ENCODE measurements at places on chromosomes 11 and 22.

DNA sequence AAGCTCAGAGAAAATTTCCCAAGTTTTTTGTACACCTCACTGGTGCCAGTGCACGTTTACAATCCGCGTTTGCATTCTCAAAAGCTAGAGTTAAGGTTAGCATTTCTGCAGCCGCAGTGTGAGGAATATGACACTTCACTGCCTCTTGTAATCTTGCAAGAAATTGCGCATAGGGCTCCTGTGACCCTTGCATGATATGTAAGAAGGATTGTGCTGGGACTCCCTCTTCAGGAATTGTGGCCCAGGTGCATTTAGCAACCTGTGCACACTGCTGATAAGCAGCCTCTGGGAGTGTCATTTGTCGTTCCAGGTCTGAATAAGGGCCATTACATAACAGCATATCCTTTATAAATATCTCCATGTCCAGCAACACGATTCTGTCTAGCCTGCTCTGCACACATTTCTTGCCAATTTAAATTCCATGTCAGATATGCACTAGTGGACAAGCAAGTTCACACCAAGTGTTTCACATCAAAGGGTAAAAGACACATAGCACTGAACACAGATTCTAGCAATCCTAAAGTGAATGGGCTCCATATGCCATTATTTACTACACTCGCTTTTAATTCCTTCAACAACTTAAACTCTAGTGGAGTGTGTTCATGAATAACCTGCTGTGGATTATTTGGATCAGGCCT lies 69.2 kb upstream of the INCENP start:
- DNase-seq: no peak

DNA sequence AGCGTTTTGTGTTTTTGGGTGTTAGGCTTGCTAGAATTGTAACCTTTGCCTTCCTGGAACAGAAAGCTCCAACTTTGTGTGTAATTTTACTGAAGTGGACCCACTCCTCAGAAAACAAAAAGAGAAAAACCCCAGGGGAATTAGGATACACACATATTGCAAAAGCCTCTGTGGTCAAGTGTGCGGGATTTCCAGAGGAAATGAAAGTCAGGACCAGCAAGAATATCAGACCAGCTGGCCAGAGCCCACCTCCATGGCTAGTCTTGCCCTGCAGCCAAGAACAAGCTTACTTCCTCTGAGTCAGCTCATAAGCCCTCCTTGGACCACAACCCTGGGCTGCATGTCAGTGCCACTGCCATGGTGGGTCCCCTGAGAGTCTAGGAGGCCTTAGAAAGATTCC lies 37.0 kb upstream of the FTH1 start:
- DNase-seq: no peak

- DNase-seq: no peak
Observed at GRCh38 chr11:102788334-102788995, 8.0 kb upstream of the MMP10 start.

DNA sequence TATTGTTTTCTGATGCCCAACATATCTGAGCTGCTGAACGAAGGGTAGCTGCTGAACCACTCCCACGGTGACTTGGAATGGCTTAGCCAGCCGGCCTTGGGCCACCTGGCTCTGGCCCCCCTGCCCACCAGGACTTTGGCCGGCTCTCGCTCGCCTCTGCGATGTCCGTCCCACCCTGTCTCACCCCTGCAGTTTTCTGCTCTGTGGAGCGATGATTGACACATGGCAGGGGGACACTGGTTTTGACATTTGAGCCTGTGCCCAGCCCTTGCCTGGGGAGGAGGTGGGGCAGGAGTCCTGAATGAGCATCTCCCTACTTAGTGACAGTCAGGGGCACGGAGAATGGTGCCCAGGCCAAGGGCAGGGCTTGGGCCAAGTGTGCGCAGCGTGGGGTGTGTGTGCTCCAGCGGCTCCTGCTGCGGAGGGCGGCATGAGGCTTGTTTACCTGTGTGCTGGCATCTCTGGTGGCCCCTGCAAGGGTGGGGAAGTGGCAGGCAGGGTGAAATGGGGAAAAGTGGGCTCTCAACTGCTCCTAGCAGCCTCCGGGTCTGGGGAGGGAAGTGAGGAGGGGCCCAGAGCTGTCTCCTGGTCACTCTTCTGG lies 15.7 kb upstream of the CDKN1C start:
- DNase-seq: no peak

DNA sequence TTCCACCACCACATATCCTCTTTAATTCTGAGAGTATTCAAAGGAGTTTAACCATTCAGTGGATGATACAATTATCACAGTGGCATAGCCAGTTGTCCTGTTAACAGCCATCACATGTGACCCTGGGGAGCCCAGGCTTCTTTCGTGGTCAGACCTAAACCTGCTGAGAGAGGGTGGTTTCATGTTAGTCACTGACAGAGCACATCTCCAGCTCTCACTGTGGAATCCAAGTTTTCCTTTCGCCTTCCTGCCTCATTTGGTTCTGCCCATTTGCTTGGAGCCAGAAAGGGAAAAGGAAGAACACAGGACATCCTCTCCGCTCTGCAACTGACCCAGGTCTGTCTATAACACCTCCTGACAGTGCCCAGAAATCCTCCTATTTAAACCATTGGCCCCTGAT lies 60.4 kb downstream of the MCHR1 start:
- no peak for DNase-seq

DNA sequence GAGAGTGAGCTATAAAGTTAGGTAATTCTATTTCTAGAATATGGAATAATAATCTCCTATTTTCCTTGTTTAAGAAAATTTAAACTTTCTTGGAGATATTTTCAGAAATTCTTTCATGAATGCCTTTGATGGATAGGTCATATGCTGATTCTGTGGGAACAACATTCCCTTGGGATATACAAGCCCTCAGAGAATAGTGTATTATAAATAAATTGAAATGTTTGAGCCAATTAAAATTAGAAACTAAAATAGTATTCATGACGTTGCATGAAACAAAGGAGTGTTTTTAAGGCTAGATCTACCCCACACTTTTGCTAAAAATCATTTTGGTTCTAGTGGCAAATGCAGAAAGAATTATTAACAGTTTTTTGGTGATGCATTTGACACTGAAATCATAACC lies 269.3 kb upstream of the ANO3 start:
- DNase-seq: no peak

DNA sequence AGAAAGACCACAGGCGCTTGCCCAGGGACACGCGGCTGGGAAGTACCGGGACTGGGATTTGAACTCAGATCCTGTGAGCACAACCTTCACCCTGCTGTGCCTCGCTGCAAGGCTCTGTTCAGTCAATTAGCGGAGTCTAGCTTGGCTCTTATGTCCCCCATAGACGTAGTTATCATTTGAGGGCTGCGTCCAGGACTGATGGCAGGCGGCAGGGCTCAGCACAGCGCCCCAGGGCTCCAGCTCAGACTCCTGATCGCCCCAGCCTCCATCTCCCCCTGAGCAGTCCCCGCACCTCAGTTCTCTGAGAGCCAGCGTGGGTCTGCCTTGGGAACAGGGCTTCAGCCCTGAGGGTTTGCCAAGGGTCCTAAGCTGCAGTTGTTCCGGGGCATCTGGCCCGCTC lies 19.8 kb downstream of the MRGPRG start:
- DNase-seq: no peak

DNA sequence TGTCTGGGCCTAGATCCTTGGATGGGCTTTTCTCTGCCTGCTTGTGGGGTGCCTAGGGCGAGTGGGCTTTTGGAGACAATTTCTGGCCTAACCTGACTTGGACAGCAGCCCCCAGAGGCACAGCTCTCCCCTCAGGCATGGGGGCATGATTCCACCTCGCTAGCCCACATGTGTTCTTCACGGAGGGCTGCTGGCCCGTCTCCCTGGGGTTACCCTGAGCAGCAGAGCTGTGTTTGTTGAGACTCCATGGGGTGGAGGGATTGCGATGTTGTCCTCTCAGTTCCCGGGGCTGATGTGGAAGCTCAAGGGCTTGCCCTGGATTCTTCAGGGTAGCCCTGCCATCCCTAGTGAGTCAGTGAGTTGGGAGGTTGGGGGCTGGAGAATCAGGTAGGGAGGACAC lies 2.4 kb upstream of the LRRC75B start:
- DNase-seq: no peak

GRCh38 chr11:72329526-72329925 lies 85.5 kb upstream of the PHOX2A start:
- DNase-seq: no peak

- DNase-seq: no peak
Observed at GRCh38 chr11:60316317-60316716, 10.7 kb upstream of the MS4A6E start.

All from iPS-NIHi11 (cell line).